Glutamatergic neuron (in vitro differentiated cells): ENCODE measurements at places on chromosomes 1 and 21. TPM values are rescaled to one million over a fixed set of nuclear protein-coding genes. Genes with fewer than 3 reads are reported as not detected.

DNA sequence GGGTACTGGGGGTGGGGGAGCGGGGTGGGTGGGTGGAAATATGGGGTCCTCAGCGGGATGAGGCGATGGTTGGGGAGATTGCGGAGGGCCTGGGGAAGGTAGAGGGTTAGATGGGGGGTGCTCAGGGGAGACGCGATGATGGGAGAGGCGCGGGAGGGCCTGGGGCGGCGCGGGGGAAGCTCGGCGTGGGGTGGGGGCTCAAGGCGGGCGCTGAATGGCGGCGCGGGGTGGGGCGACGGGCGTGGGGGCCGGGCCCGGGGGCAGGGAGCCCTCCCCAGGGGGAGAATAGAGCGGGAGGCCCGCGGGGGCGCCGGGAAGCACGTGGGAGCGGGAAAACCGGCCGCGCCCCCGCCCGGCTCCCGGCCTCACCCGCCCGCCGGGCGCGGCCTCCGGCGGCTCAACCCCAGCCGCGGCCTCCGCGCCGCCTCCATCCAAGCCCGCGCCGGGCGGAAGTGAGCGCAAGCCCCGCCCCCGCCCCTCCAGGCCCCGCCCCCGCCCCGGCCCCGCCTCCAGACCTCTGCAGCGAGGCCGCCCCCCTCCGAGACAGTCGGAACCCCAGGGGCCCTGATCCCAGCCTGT, at the start of gene FAAP20:
Gene FAAP20, minus strand, starts transcription at position 454 of the 579 bp plus-strand sequence. Its CDS starts 23 bp downstream, at position 431.
- peak; percentile 74 for DNase-seq

- DNase-seq = no peak
Measured at GRCh38 chr1:205204552-205204951, 7.0 kb downstream of the DSTYK start.

The KANK4 gene
- not detected for total RNA-seq

- DNase-seq = peak; percentile 90
Measured at GRCh38 chr1:29513357-29513756, 277.0 kb downstream of the PTPRU start.

The GRHL3 gene
- 0.37 TPM for total RNA-seq

DNA sequence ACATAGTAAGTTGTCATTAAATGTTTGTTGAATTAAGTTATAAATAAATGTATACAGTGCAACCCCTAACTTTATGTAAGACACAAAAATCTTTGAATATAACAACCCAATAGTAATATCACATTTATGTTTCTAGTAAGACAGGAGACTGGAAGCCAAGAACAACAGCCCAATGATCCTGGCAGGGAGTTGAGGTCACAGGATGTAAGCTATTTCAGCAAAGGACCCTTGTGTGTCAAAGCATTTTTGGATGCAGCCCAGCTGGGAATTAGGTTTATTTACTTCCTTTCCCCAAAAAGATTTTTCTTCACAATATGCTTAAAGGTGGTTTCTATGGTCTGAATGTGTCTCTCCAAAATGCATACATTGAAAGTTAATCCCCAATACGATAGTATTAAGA, 34.0 kb upstream of the ABCA4 start:
- DNase-seq = no peak

DNA sequence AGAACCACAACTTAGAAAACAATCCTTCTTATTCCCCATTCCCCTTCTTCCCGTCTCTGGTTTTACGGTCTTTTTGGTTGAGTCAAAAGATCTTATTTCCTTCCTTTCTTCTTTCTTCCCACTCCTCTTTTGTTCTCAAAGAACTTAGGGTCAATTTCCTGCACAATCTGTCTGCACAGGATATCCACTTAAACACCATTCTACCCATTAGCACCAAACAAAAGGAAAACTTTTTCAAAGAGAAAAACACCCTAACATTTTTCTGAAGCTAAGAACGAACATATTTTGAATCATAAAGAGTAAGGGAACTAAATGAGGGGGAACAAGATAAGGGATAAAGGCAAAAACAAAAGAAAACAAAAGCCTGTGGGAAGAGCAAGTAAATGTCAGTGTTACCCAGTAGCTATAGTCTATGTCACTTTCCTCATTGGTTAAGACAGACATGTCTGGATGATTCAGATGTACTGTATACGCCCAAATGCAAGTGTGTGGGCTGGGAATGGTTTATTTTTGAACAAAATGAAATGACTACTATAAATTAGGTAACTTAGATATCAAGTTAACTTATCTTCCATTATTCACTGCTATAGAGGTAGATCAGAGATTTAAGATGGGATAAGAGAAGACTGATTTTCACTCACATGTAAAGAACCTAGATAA, 59.9 kb downstream of the TOR3A start:
- no peak for DNase-seq

GRCh38 chr1:206002871-206003801, at the start of gene RAB7B:
Gene RAB7B, minus strand, starts transcription at chr1:206003395. Its CDS starts 9,260 bp downstream, at chr1:205994135.
- no peak for DNase-seq

GRCh38 chr21:31443736-31444521, 99.9 kb upstream of the TIAM1 start:
- DNase-seq = no peak

The RAB25 gene
- not detected for total RNA-seq

The OR2T29 gene
- total RNA-seq = not detected

The LEFTY2 gene
- 5.0 TPM for total RNA-seq

DNA sequence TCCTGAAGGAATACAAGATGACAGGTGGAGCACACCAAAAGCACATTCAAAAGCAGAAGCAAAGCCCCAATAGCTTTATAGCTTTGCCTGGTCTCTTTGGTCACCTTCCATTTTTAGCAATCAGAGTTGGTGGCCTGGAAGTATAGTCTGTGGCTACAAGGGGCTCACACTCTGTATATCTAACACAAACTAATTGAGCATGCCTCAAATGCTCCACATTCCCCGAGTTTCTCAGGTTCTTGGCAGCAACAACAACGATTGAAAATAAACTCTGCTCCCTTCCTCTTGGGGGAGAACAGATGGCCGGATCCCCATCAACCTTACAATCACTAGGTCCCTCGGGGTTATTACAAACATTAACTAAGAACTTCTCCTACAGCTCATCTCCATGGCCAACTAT, 24.9 kb upstream of the TADA1 start:
- no peak for DNase-seq

DNA sequence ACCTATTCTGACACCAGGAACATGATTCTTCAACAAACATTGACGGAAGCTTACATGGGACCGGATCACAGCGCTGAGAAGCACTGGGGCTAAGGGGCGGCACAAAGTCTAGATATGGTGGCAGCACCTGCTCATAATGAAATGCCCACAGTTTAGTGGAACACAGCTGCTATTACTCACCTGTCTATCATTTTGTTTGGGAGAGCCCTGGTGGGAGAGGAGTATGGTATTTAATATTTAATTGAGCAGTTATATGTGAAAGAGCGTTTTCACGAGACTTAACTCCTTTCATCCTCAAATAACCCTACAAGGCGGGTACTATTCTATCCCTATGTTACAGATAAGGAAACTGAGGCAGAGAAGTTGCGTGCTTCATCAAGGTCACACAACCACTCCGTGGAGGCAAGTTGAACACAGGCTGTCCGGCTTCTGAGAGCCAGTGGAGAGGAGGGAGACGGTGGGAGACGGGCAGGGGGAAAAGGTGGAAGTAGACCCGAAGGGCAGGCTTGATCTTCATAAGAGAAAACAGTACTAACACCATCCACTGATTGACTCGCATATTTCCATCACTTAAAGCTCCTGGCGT, 790 bp upstream of the TSNAX start:
- no peak for DNase-seq

- no peak for DNase-seq
Measured at GRCh38 chr1:221765527-221765926, 23.6 kb upstream of the DUSP10 start.

The TAL1 gene
- total RNA-seq = 2.1 TPM

GRCh38 chr1:94143173-94143808, 22.3 kb upstream of the ABCA4 start:
- DNase-seq = no peak

DNA sequence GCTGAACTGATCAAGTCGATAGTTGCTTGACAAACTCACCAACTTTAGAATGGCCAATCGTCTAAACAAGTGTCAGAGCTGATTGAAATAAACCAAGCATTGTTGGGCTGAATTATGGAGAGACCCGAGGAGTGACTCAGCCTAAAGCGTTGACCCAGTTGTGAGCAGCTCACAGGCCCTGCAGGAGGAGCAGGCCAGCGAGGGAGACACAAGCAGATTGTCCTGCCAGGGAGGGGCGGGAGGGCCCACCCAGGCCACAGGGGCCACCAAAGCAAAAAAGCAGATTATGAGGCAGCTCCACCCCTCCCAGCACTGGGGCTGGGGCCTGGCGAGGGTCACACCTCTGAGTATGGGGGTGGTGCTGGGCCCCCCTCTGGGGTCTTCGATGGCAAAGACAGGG, 10.1 kb upstream of the MATN1 start:
- DNase-seq = no peak

The FMO4 gene
- total RNA-seq = 0.56 TPM

DNA sequence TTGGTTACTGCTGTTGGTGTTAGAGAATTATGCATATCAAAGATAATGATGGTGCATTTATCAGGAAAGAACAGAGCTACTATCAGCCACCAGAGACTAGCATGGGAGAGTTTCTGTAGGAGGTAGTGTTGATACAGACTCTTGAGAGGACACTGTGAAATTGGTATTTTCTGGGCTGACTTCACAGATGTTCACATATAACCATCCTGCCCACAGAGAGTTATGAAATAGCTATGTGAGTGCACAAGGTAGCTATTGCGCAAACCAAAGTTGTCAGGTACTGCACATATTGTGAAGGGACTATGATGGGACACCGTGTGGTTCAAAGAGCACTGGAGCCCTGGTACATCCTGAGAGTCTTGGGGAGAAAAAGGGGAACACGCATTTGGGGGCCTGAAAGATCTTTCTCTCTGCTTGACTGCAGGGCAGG, 1.4 kb upstream of the TLCD4 start:
- DNase-seq = no peak

The MFSD2A gene
- 5.6 TPM for total RNA-seq
